ENCODE measurements at places on chromosomes 5 and 9.

DNA sequence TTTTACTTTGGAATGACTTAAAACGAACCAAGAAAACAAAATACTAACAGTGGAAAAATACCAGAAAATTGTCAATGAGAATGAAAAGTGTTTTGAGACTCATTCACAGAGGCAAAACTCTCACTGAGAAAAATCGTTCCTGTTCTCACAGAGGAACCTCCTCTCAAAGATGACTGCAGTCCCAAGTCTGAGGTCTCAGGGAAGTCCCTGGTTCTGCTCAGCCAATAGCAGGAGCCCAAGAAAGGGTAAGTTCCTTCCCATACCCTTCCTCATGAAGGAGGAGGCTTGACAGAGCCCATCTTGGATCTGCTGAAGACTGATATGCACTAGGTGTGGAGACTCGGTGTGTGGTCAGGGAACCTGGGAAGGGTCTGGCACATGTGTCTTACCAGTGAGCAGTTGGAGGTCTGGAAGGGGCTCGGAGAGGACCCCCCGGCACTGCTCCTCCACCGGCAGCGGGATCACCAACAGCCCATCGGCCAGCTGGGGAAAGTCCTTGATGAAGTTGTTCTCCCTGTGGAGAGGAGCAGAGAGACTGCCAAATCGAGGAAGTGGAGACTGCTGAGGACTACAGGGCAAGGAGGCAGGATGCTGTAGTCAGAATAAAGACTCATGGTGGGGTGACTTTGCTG is 46.0 kb downstream of the TRIM32 start:
- DNase-seq, result no peak

GRCh38 chr5:84249918-84250630 is 134.6 kb downstream of the EDIL3 start:
- DNase-seq, result no peak

DNA sequence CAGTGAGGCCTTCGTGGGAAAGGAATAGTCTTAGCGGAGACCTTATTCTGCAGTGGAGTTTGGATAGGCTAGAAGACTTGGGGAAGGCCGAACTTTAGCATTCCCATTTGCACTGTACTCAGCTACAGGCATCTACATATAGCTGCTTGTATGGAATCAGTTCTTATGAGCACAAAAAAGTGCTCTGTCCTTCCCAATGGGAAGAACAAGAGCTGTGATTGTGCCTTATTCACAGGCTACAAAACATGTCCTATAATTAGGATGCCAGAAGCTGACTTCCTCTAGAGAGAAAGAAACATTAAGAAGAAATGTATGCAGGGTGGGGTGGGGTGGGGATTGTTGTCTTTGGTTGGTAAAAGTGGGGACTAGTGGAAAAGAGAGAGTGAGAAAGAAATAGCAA is 154.7 kb downstream of the ATP10B start:
- DNase-seq, result no peak

- DNase-seq, result no peak
Measured at GRCh38 chr9:75455444-75455921, 367.2 kb downstream of the OSTF1 start.

DNA sequence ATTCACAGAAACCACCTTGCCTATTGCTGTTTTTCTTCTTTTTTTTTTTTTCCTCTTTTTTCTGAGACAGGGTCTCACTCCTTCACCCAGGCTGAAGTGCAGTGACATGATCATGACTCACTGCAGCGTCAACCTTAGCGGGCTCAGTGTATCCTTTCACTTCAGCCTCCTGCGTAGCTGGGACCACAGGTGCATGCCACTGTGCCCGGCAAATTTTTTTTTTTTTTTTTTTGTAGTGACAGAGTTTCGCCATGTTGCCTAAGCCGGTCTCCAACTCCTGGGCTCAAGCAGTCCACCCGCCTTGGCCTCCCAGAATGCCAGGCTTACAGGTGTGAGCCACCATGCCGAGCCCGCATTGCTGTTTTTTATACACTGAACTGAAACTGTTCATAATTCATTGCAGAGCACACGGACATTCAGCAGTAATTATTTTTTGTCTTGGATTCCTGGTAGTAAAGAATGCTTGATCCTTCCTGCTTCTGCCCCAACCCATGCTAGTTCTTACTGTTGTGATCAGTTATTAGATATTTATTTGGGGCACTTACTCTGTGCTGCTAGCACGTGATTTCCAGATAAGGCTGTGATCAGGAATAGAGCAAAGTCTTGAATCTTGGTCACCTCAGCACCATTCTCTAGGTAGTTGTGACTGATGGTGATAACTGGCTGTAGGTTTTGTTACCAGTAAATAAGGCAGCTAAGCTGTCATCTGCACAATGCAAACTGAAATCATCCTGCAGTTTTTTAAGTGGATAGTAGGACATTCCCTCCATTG is 14.0 kb downstream of the MAP3K1 start:
- no peak for DNase-seq

- DNase-seq, result no peak
Measured at GRCh38 chr5:123389794-123390193, 33.4 kb downstream of the CEP120 start.

- no peak for DNase-seq
Measured at GRCh38 chr5:128644863-128645262, 106.8 kb upstream of the FBN2 start.

GRCh38 chr9:9901624-9902023 is 711.2 kb downstream of the PTPRD start:
- DNase-seq, result no peak

- no peak for DNase-seq
Measured at GRCh38 chr9:129832982-129833381, 2.1 kb downstream of the C9orf78 start.

- DNase-seq, result no peak
Measured at GRCh38 chr9:107261106-107261505, 22.0 kb upstream of the RAD23B start.

DNA sequence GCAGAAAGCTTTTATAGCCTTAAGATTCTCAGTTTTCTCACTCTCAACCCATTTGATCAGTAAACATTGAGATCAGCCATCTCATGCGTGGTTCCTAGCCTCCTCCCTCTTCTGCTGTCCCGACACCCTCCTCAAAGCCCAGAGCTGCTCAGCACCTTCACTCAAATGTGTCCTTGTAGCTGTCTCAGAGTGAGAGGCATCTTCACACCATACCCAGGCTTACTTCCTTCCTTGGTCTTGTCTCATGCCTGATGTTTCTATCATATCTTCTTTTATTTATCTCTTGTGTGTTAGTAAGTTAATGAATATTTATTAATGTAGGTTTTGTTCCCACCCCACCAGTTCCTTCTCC is 72.4 kb upstream of the SNX2 start:
- no peak for DNase-seq

GRCh38 chr5:37064442-37064841 is 184.7 kb downstream of the CPLANE1 start:
- DNase-seq, result no peak

- DNase-seq, result no peak
Measured at GRCh38 chr9:123684393-123685149, 245.4 kb downstream of the DENND1A start.

- no peak for DNase-seq
Measured at GRCh38 chr9:96033896-96034295, 158.4 kb downstream of the ERCC6L2 start.

DNA sequence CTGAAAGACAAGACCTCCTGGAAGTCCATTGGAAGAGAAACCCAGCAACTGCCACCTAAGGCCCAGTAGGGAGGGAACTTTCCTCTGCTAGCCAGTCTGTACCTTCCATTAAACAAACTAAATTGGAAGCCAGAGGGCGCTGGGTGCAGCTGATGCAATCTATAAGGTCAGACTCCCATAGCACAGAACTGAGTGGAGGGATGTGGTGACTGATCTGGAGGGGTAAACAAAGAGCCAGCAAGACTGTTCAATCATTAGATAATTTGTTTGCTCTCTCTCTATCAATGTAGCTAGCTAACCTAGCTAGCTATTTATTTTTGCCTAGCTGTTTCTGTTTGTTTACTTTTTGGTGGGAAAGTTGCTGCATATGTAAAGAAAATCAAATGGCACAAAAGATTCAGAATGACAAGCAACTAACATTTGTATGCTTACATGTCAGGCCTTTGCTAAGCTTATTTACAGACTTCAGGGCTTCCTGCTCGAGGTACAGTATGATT is 291.8 kb upstream of the DAB2 start:
- no peak for DNase-seq

- no peak for DNase-seq
Measured at GRCh38 chr5:94243612-94244011, 374.8 kb downstream of the KIAA0825 start.

DNA sequence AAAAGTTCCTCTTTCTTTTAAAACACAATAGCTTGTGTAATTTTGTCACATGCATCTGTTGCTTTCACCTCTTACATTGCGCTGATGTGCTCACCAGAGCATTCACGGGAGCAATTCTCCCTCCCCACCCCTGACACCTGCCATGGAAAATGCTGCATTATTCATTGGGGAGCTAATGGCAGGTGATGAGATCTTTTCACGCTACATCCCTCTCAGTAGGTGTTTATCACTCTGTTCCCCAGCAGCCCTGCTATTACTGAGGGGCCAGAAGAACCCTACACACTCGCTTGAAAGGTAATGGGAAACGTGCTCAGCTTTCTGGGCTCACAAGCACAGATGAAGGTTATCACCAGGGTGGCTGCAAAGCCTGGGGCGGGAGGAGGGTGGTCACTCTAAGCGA is 398.0 kb downstream of the PSAT1 start:
- peak; percentile 74 for DNase-seq

- DNase-seq, result no peak
Measured at GRCh38 chr5:1510151-1510561, 13.6 kb downstream of the LPCAT1 start.

GRCh38 chr5:122181863-122182262 is 52.5 kb downstream of the ZNF474 start:
- DNase-seq, result no peak
